Cortex of kidney (tissue), 1 donor: ENCODE measurements at places on chromosomes 3 and 15.

GRCh38 chr15:78399091-78399490, 38.9 kb upstream of the IREB2 start:
- DNase-seq: no peak

GRCh38 chr3:133890972-133891644, 4.6 kb downstream of the RAB6B start:
- DNase-seq: no peak

DNA sequence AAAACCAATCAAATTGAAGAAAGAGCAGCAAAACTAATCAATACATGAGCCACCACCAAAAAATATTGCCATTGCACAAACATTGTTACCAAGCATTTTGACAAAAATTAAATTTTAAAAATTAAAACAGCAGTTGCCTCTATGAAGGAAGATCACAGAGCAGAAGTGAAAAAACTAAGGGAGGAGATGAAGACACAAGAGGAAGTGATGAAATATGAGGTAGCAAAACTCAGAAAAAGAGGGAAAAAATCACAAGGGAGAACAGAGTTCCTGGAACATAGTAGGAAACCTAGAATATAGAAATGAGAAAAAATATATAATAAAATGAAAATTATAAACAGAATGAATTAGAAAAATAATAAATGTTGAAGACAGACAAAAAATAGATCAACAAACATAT, 7.3 kb upstream of the SERPINI2 start:
- DNase-seq: no peak

- no peak for DNase-seq
Observed at GRCh38 chr3:185402561-185402960, 39.6 kb downstream of the MAP3K13 start.

- DNase-seq: no peak
Observed at GRCh38 chr15:41079717-41080116, 36.4 kb downstream of the INO80 start.

DNA sequence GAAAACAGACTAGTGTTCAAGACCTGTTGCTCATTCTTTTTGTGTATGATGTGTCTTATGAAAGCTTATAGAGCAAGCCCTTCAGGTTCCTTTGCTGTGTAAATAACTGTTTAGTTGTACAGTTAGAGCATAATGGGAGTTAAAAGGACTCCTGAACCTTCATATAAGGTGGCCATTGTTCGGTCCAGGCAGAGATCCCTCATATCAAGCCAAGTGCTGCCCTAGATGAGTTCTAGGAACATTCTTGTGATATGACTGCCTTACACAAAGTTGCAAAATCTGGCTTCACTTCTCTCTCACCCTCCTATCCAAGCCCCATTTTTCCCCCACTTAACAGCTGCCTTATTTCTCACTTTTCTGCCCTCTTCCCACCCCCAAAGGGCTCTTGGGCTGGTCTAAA, 26.9 kb downstream of the GYG1 start:
- DNase-seq: no peak
